Esophagus mucosa (tissue), 1 donor: ENCODE measurements at places on chromosomes 4 and X. TPM values are rescaled to one million over a fixed set of nuclear protein-coding genes. Genes with fewer than 3 reads are reported as not detected.

CT45A7 gene
- not detected for total RNA-seq

ATP1B4 gene
- total RNA-seq = not detected

FAAH2 gene
- 4.8 TPM for total RNA-seq

TIMM8A gene
- total RNA-seq = 14.2 TPM

NSUN7 gene
- 2.0 TPM for total RNA-seq
